ENCODE measurements at places on chromosomes 16 and 17. TPM values are rescaled to one million over a fixed set of nuclear protein-coding genes. Genes with fewer than 3 reads are reported as not detected.

The IGF2BP1 gene
- total RNA-seq = 326 TPM

The ATP1B2 gene
- 2.1 TPM for total RNA-seq

The NUFIP2 gene
- 50.8 TPM for total RNA-seq

DNA sequence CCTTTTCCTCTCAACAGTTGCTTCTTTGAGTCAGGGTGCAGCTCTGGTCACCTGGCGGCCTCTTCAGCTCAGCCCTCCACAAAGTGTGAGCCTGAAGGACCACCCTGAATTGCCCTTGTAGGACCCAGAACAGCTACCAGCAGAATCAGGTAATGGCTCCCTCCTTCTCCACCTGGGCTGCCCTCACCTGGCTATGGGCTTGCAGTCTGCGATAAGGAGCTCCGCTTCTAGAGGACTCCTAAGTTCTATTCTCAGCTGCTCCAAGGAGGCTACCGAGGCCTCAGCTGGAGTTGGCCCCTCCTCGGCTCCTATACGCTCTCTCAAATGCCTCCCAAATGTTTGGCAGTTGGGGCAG lies 13.4 kb downstream of the SMIM5 start:
- H3K4me3 ChIP-seq = peak overlapping the region; percentile 72
- DNase-seq = no peak
- peak overlapping the region; percentile 100 for H3K27ac ChIP-seq
- H3K4me1 ChIP-seq = peaks cover 34% of the 10 kb centered on the region

DNA sequence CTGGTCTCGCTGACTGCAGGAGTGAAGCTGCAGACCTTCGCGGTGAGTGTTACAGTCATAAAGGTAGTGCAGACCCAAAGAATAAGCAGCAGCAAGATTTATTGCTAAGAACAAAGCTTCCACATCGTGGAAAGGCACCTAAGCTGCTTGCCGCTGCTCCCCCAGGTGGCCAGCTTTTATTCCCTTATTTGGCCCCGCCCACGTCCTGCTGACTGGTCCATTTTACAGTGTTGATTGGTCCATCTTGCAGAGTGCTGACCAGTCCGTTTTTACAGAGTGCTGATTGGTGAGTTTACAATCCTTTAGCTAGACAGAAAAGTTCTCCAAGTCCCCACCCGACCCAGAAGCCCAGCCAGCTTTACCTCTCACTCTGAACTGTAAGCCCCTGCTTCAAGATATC lies 227.8 kb downstream of the ABCC12 start:
- DNase-seq = no peak
- no peaks in the 10 kb centered on the region for H3K36me3 ChIP-seq
- H3K4me1 ChIP-seq = no peaks in the 10 kb centered on the region
- H3K27me3 ChIP-seq = no peaks in the 10 kb centered on the region
- H3K27ac ChIP-seq = no peak overlapping the region

Data from progenitor cell of endocrine pancreas (in vitro differentiated cells).